ENCODE measurements at places on chromosomes 13 and 19. TPM values are rescaled to one million over a fixed set of nuclear protein-coding genes. Genes with fewer than 3 reads are reported as not detected.

DNA sequence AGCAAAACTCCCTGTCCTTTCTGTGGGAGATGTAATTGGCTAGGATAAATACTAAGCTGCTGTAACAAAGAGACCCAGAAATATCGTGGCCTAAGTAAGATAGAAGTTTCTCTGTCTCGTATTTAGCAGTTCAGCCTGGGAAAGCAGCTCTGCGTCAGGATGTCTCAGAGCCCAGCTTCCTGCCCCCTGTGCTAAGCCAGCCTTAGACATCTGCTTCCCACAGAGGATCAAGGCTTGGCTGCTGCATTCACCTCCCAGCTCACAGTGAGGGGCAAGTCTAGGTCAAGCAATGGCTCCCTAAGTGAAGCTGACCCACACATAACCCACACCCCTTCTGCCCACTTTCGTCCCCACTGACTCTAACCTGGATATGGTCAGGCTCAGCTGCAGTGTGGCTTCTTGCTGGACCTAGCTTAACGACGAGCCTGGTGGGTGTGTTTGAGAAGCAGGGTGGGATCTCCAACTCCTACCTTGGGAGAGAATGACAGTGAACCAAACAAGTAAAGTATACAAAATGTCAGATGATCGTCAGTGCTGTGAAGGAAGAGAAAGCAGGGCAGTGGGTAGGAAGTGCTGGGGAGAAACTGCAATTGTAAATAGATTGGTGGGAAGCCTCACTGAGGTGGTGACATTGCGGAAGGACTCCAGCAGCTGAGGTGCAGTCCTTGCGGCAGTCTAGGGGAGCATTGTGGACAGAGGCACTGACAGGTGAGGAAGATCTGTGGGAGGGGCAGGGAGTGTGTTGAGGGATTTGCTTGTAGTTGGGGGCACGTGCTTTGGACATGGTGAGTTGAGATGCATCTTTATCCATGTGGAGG is 82.9 kb downstream of the TNFRSF19 start:
- no peak for DNase-seq

- peak; percentile 69 for DNase-seq
Measured at GRCh38 chr13:23617551-23618024, 47.4 kb downstream of the TNFRSF19 start.

DNA sequence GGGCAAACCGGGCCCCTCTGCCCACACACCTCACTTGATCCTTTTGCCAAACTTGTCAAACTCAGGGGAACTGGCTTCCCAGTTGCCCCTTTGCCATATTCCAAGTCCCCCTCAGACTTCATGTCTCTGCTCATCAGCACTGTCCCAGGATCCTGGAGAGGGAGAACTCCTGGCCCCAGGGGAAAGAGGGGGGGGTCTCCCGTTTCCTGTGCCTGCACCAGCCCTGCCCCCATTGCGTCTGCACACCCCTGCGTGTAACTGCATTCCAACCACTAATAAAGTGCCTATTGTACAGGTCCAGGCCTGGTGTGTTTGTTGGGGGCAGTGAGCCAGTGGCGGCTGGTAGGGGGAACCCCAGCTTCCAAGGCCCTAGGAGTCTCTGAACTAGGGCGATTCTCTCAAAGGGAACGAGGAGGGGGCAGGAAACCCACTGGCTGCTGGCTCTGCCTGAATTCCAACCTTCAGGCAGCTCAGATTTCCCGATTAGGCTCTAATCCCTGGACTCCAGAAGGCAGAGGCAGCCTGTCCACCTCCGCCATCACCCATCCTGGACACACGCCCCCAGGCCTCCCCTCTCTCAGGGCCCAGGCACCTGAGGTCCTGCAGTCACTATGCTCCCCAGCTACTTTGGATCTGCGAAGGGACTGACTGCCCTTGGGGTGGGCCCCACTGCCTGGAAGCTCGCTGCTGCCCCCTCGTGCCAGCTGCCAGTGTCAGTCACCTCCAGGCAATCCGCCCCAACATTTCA is 9.7 kb upstream of the ILF3 start:
- peak; percentile 75 for DNase-seq

DNA sequence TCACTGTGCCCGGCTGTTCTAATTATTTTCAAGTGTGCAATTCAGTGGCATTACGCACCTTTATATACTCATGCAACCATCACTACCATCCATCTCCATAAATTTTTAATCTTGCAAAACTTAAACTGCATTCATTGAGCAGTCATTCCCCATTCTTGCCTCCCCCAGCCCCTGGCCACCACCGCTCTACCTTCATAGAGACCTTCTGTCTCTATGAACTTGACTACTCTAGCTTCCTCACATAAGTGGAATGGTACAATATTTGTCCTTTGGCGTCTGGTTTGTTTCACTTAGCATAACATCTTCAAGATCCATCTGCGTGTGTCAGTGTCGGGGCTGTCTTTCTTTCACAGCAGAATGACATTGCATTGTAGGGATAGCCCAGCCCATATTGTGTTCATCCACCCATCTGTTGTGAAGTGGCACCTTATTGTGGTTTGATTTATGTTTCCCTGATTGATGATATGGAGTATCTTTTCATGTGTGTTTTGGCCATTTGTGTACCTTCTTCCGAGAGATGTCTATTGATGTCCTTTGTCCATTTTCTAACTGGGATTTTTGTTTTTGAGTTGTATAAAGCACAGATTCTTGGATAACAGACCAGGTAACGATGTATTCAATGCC is 64.8 kb upstream of the FLT1 start:
- no peak for DNase-seq

PALM3 gene
- not detected for total RNA-seq

DNA sequence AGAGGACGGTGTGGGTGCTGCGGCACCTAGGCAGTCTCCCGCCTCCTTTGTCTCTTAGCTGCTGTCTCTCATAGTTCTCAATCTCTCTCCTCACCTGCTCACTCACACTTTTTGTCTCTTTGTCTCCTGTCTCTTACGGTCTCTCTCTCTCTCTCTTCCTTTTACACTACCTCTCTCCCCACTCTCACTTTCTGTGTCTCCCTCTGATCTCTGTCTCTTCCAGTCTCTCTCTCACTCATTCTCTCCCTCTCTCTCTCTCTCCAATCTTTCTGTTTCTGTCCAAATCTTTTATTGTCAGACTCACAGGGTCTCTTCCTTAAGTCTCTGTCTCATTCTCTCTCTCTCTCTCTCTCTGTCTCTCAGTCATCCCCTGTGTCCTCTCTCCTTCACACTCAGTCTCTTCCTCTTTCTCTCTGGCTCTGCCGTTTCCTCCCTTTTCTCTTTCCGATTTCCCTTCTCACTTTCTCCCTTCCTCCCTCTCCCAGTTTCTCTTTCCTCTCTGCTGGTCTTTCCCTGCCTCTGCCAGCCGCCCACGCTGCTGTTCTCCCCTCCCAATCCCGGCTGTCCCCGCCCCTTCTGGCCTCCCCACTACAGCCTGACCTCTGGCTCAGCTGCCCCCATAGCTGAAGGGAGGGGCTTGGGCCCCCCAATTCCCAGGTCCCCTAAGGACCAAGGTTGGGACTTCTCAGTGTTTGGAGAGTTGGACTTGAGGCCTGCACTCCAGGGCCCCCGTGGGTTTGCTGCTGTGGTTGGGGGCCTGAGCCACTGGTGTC is at the start of gene PLEKHA4:
PLEKHA4 (minus strand) TSS at position 504 of the 773 bp plus-strand sequence. CDS start 997 bp downstream, outside the sequence.
- DNase-seq = peak; percentile 57

GRCh38 chr13:37416291-37417059 is 182.1 kb downstream of the POSTN start:
- no peak for DNase-seq

DNA sequence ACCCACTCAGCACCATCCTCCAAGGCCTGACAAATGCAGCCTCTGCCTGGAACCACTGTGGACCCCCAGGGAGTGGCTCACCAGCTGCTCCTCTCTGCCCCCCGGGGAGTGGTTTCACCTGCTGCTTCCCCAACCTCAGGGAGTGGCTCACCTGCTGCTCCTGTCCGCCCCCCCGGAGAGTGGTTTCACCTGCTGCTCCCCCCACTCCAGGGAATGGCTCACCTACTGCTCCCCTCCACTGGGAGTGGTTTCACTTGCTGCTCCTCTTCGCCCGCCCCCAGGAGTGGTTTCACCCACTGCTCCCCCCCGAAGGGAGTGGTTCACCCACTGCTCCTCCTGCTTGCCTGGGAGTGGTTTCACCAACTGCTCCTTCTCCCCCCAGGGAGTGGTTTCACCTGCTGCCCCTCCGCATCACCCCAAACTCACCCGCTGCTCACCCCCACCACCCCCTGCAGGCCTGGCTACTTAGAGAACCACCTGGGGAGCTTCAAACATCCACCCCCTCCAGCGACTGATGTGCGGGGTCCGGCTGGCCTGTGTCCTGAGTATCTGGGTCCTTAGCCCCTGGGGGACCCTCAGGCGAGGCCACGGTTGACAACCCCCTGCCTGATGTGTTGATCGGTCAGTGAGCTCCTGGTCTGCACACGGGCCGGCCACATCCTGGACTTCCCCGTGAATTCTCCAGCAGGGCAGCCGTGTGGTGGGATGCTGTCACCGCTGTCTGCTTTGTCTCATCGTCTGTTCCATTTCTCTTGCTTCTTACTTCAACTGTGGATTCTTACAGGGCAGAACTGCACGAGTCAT is 14.6 kb upstream of the TMEM255B start:
- no peak for DNase-seq

DNA sequence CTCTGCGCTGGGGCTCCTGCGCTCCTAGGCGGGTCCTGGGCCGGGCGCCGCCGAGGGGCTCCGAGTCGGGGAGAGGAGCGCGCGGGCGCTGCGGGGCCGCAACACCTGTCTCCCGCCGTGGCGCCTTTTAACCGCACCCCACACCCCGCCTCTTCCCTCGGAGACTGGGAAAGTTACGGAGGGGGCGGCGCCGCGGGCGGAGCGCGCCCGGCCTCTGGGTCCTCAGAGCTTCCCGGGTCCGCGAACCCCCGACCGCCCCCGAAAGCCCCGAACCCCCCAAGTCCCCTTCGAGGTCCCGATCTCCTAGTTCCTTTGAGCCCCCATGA is at the start of gene GJB2:
GJB2 (minus strand) TSS at position 103 of the 326 bp plus-strand sequence. CDS start 3,357 bp downstream, outside the sequence.
- no peak for DNase-seq

GRCh38 chr13:50616101-50616500 is 227.4 kb downstream of the DLEU7 start:
- peak; percentile 60 for DNase-seq

DNA sequence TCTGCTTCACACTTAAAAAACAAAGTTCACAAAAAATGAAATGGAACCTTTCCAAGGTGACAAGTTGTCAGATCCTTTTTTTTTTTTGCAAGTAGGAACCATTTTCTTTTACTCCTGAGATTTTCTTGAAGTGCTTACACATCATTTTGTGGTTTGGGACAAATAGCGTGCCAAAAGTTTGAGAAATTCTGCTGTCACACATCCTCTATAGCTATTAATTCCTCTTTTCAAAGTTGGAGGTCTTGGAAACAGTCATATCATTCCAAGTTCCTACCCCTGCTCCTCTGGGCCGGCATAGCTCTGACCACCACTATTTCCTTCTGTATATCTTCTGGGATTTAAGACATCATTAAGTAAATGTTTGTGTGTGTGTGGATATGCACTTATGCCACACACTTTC is 421.6 kb upstream of the SLC10A2 start:
- no peak for DNase-seq

DNA sequence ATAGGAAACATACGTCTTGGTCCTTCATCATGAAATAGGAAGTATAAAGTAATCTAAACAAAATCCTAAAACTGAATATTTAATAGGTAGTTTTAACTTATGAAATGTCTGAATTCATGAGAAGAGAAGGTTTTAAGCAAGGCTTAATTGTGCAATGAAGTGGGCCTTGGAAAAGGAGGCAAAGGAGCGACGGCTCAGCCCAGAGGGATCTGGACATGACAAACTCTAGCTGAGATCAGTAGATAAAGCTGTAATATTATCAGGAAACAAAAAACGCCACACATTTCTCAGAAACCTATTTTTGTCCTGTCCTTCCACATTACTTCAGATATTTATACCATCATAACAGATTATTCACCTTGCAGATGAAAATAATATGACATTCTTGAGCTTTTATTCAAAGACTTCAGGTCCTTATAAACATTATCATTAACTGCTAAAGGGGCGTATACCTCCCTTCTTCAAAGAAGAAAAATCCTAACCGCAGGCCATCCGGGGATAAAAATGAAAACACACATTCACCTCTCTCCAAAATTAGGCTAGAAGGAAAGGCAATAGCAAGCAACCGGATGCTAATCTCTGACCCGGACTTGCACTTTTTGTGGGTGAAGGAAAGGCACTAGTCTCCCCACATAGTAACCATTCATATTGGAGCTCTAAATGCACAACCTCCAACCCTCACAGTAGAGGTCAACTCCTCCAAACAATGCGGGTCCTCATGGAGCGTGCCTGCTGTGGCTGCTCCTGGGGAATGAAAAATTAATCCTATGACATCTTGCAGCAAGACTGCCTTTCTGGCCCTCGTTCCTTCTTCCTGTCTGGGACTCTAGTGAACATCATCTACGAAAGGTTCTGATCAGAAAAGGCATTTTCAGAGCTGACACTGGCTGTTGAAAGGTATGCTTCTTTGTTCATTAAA is 108.8 kb downstream of the TBC1D4 start:
- DNase-seq = no peak

ZNF154 gene
- 2.3 TPM for total RNA-seq

DNA sequence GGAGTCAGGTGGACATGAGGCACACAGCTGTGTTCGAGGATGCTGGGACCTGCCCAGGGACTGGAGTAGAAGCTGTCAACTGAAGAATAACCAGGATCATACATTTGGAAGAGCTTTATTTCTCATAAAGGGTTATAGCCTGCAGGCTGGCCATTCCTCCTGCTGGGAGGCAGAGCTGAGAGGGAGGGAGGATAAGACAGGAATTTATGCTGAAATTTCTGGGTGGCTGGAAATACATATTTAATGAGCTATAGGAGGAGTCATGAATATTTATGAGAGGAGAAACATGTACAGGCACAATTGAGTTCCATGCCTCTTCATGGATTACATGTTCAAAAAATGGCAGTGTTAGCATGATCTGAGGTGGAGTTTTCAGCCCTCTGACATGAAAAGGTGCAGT is 151.9 kb downstream of the SHISA2 start:
- no peak for DNase-seq

MYH14 gene
- total RNA-seq = not detected

KIR2DL1 gene
- not detected for total RNA-seq

ZNF383 gene
- 16.7 TPM for total RNA-seq

ZNF730 gene
- total RNA-seq = 0.16 TPM

LGALS7B gene
- not detected for total RNA-seq

- peak; percentile 86 for DNase-seq
Measured at GRCh38 chr13:29918845-29919244, 68.4 kb upstream of the UBL3 start.

RXFP2 gene
- total RNA-seq = not detected

KLK1 gene
- total RNA-seq = not detected

- DNase-seq = peak; percentile 78
Measured at GRCh38 chr19:47713046-47714021, at the start of gene EHD2. Gene EHD2 (plus strand): TSS chr19:47713422. CDS start chr19:47716613, 3,191 bp downstream.

- no peak for DNase-seq
Measured at GRCh38 chr19:47093254-47093653, 20.3 kb downstream of the ZC3H4 start.

LACC1 gene
- total RNA-seq = 22.9 TPM

DNA sequence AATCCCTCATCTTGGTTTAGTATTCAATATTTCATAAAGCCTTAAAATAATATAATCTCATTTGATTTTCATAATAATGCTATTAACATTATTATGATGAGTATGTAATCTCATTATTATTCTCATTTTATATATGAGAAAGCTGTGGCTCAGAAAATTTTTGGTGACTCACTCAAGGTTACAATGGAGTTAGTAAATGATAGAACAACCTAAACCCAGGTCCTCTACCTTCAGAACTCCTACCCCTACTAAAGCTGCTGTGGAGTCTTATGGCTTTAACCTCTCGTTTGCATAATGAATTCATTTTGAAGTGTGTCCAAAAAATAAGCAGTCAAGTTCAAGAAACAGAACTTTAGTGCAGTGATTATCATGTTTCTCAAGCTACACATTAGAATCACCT is 226.3 kb downstream of the TBC1D4 start:
- no peak for DNase-seq

GRCh38 chr19:3475449-3475848 is 4.9 kb downstream of the SMIM24 start:
- no peak for DNase-seq
